ENCODE measurements at places on chromosomes 11 and 22. TPM values are rescaled to one million over a fixed set of nuclear protein-coding genes. Genes with fewer than 3 reads are reported as not detected.

C22orf31 gene
- not detected for total RNA-seq

DNA sequence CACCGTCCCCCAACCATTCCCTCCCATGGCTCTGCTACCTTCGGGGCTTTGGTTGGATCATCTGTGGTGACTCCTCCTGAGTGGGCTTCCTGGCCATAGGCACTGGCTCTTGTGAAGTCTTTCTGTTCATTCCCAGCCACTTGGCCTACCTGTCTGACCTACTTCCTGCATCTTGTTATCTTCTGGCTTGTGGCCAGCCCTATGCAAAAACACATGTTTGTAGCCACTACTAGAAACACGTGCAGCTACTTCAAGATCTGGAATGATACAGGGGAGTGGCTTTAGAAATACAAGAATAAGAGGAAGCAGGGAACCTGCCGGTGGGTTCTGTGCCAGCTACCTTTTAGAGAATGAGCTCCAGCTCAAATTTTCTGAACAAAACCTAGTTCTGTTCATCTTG, 20.9 kb downstream of the RCOR2 start:
- DNase-seq = no peak

CRYBB3 gene
- total RNA-seq = not detected

GRCh38 chr22:46082633-46083032, 67.7 kb upstream of the PPARA start:
- no peak for DNase-seq

- no peak for DNase-seq
Measured at GRCh38 chr22:29979777-29980321, 96.9 kb downstream of the MTMR3 start.

DNA sequence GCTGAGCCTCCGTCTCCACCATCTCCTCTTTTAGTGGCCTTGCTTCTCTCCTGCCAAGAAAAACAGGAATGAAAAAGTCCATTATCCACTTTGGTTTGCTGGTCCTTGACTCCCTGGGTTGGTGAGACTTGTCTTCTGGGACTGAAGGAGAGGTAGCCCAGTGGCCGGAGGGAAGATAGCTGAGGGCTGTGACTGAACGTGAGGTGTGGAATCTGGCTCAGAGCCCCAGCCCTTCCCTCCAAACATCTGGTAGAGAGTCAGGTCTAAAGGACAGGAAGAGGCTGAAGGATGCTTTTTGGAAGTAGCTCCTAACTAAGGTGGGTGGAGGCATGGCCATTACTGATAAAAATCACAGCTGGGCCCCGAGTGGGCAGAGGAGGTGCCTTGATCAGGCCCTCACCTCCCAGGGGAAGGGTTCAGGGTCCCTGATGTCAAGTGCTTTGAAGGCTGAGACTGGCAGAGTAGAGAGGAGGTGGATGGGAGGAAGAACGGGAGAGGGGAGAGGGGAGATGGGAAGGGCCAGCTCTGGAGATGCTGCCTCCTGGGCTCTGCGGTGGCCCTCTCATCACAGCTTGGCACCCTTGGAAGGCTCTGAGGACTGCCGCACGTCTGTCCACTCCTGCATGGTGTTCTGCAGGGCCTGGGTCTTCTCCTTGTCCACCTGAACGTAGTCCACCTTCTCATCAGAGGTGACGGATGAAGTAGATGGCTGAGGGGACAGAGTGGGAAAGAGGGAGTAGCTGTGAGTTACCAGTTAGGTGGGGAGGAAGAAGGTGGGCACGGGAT, 30.2 kb downstream of the USP35 start:
- DNase-seq = no peak

DNA sequence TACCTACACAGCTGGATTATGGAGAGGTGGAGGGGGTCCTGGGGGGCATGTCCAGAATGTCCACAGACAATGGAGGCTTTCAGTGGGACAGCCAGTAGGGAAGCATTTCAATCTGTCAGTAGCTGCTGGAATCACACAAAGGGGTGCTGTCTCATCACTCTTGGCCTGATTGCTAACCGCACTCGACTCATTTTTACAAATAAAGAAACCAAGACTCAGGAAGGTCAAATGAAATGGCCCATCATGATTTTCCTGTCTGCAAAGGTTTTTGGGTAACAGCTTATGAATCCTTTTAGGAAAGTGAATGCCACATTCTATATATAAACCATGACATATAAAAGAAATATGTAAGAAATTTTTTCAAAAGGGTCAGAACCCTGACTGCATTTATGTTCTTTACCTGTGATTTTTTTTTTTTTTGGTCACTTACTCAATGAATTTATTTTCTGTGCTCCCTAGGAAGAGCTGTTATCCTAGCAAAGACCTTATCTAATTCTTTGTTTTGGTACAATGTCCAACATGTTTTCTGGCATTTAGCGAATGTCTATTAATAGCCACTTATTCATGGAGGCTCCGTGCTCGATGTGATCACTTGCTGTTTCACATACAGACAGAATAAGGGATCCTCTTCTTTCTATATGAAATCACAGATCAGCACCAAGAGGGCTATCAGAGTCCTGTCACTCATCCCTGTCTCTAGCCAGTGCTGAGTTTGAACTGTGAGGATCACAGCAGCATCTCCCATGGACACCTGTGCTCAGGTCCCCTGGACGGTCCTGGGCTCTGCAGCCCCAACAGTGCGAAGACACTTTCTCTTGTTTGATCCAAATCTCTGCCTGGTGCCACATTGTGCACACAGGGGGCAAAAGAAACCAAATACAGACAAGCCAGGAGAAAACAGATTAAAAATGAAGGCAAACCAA, 979.7 kb downstream of the NTM start:
- DNase-seq = no peak

BEST1 gene
- total RNA-seq = 0.09 TPM

DNA sequence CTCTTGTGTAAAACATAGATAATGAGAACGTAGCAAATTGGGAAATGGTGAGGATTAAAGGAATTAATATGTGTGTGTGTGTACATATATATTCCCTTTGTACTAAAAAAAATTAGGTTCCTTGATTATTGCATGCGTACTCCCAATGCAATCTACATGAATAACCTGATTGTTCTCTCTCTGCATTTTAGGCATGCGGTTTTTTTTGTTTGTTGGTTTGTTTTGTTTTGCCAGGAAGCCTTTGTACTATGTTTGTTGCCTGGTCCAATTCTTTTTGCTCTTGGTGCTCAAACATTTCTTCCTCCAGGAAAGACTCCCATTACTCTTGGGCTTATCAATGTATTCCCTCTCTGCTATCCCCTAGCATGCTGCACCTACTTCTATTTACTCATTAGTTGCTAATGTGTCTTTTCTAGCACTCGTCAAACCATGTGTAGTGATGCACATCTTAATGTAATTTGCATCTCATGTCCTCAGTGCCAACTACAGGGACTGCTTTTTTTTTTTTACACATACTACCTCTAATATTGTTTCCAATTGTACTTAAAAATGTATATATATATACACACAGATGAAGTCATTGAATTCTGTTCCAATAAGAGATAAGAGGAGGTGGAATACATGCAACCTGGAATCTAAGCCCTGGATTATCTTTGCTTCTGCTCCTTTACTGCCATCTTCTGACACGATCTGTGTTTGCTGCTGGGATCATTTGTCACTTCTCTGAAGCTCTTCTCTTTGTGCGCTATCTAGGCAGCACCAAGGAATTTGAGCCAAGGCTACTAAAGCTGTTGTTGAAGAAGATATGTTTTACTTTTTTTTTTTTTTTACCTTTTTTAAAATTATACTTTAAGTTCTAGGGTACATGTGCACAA, 197.2 kb upstream of the ANO3 start:
- peak; percentile 3 for DNase-seq

DNA sequence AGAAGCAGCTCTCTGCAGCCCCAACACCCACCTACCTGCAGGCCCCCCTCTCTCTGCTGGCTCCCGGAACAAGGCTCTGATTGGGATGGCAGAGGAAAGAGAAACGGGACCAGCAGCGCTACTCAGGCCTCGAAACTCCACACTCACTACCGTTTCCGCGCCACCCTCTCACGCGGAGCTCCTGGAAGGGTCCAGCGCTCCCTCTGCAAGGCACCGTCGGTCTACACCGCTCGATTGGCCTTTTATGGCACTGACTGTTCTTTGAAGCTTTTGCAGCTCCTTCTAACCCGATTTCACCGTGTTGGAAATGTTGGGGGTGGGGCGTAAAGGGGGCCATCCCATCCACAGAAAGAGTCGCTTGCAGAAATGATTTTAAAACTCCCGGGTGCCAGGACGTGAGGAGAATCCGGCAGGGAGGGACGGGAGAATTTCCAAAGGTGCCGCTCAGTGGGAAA, 323 bp upstream of the PANX1 start:
- no peak for DNase-seq

DNA sequence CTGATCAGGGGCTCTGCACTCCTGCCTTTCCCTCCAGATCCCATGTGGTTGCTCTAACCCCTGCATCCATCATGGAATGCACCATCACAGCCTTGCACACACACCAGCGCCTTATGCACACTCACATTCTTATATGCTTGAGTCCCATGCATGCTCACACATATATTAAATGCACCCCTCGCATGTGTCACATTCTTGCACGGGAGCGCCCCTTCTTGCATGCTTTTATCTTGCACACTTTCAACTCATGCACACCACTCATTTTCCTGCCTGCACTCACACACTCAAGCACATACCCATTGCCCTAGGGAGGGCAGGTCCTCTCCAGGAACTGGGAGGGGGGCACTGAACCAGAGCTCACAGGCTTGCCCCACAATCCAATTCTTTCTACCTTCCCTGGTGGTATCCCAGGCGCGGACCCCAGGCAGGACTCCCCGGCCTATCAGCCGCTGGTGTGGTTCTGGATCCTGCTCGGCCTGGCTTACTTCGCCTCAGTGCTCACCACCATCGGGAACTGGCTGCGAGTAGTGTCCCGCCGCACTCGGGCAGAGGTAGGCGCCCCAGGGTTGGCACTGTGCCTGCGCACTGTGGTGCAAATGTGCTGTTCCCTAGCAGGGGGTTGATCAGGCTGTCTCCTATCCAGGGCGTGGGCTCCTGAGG, 2.3 kb upstream of the CATSPERZ start:
- DNase-seq = no peak
